ENCODE measurements at places on chromosomes 3 and 15. TPM values are rescaled to one million over a fixed set of nuclear protein-coding genes. Genes with fewer than 3 reads are reported as not detected.

LRRC2 gene
- total RNA-seq, result 0.10 TPM

POU1F1 gene
- not detected for total RNA-seq

- DNase-seq, result no peak
These were observed 53.7 kb upstream of the XCR1 start for GRCh38 chr3:46080969-46081345.

HDC gene
- not detected for total RNA-seq

AGBL1 gene
- not detected for total RNA-seq

DNA sequence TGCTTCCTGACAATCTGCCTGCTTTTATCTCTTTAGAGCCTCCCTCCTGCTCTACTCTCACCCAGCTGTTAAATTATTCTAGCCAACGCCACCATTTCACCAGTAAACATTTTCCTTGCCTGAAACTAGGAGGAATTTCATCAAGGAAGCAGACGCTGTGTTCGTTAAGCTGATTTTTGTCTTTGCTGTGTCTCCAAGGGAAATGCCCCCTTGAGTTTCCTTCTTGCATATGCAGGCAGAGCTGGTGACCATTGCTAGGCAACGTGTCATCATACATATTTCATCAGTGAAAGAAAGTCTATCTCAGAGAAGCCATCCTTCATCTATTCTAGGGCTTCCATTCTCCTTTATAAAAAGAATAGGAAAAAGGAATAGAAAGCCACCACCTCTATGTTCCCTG lies 87.0 kb upstream of the ST8SIA2 start:
- DNase-seq, result no peak

GRCh38 chr3:184725176-184725719 lies 13.4 kb upstream of the MAGEF1 start:
- DNase-seq, result no peak

DNA sequence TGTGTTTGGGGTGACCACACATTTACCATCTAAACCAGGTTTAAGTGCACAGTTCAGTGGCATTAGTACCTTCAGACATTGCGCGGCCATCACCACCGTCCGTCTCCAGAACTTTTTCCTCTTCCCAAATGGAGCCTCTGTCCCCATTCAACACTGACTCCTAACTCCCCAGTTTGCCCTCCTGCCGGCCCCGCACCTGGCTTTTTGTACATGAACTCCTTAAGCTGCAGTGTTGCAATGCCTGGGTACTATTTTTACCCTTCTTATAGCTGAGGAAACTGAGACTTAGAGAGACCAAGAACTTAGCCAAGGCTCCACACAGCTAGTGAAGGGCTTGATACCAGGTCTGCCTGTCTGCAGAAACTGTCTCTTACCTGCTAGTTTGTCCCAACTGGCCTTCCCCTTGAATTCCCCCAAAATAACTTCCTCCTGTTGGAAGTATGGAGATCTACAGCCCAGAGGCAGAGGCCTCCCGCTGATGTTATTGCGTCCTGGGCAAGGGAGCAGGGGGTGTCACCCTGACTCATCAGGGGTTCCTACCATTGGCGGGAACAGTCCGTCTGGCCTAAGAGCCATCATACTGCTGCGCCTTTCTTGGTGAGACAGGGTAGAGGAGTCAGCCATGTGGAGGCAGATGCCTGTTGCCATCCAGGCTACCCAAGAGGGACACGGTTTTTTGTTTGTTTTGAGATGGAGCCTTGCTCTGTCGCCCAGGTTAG lies 65.6 kb downstream of the GRIP2 start:
- DNase-seq, result no peak

SENP8 gene
- total RNA-seq, result 0.84 TPM

LIPC gene
- total RNA-seq, result not detected

GRCh38 chr3:69944931-69945493 lies 54.5 kb upstream of the SAMMSON start:
- DNase-seq, result no peak

DNA sequence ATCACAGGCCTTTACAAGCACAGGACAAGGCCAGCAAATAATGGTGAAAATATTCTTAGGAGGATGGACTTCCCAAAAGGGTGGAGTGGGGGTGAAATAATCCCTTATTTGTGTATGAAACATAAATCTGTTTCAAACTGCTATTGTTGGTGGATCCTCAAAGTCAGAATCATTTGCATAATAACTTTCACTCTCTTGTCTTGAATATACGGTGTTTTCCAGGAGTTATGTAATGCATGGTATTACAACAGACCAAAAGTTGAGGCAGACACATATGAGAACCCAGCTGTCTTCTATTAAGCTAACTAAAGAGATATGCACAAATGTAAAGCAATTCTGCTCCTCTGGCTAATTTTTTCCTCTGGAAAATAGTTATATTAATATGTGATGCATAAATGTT lies 57.7 kb downstream of the PRTG start:
- DNase-seq, result no peak

GRCh38 chr15:44177139-44177538 lies 17.9 kb downstream of the FRMD5 start:
- no peak for DNase-seq

- peak; percentile 86 for DNase-seq
These were observed 57.8 kb upstream of the RYK start for GRCh38 chr3:134308350-134308891.

DNA sequence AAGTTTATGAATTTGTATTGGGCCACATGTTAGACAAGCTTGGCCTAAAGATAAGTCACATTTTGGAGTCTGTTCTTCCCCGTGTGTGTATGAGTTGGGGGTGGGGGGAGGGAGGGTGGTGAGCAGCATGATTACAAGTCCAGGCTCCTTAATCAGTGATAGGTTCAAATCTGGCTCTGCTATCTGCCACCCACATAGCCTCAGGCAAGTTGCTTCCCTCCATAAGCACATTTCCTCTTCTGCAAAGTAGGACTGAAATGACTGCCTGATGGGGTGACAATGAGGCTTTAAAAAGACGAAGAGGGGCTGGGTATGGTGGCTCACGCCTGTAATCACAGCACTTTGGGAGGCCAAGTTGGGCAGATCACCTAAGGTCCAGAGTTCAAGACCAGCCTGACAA lies 1.1 kb upstream of the SPATA12 start:
- DNase-seq, result no peak

DNA sequence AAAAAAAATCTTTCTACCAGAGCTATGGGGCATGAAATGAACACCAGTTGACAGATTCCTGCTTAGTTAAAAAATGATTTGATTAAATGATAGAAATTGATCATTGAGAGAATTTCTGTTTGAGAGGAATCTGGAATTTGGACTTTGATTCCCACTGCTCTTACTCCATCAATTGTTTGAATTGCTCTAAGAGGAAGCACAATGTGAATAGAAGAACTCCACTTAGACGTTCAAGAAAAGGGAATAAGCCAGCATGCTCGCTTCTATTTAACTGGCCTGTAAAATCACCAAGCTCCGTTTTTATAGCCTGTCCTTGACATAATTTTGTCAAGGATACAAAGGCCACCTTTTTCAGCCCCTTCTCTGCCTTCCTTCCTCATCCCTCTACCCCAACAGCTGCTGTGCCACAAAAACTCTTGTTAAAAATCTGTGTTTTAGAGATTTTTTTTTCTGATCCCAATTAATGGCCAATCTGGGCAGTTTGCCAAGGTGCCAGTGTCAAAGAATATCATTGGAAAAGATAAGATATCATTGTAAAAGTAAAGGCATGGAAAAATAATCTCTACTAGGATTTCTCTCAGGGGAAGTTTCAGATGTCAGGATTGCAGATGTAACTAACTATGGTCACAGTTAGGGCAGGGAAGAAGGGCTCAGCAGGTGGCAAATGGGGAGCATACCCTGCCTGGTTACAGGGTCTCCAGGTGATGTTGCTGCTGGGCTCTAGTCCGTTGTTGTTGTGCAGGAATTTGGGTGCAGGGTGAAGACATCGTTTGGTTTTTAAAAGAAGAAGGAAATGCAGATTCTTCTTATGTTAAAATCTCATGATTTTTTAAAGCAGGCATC lies 301.8 kb upstream of the PDZRN3 start:
- DNase-seq, result no peak

NANOGP8 gene
- total RNA-seq, result not detected

DNA sequence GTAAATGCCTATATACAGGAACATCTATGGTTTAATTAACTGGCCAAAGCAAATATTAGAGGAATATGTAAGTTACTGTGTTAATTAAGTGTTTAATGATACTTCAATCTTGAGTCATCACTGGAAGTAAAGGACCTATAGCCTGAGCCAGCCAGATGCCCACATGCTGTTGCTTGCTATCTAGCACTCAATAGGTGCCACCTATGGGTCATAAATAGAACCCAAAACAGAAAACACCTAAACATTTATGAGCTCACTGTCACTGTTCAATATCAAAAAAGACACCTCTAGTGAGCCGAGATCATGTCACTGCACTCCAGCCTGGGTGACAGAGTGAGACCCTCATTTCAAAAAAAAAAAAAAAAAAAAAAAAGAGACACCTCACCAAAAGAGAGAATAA lies 48.4 kb upstream of the IP6K2 start:
- DNase-seq, result no peak

IGSF11 gene
- total RNA-seq, result not detected

GRCh38 chr15:76987896-76988860 lies 6.7 kb upstream of the PSTPIP1 start:
- DNase-seq, result no peak

- DNase-seq, result no peak
These were observed 127.7 kb downstream of the SV2B start for GRCh38 chr15:91227766-91228165.

DNA sequence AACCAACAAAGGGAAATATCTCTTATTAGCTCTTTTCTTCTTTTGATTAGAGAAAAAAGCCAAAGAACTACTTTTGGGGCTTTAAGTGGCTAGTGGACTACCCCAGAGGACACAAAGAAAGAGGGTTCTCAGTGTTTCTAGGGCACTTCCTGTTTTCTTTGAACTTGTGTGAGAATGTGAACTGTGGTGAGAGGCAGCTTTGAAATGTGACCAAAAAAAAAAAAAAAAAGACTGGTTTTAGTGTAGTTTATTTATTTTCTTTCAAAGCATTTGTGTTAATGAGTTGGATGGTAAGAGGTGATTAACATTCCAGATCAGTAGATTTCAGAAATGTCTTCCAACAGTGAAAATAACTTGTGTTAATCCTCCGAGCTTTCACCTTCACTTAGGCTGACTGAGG lies 32.4 kb downstream of the SELENOT start:
- DNase-seq, result no peak

C3orf85 gene
- total RNA-seq, result not detected

DNA sequence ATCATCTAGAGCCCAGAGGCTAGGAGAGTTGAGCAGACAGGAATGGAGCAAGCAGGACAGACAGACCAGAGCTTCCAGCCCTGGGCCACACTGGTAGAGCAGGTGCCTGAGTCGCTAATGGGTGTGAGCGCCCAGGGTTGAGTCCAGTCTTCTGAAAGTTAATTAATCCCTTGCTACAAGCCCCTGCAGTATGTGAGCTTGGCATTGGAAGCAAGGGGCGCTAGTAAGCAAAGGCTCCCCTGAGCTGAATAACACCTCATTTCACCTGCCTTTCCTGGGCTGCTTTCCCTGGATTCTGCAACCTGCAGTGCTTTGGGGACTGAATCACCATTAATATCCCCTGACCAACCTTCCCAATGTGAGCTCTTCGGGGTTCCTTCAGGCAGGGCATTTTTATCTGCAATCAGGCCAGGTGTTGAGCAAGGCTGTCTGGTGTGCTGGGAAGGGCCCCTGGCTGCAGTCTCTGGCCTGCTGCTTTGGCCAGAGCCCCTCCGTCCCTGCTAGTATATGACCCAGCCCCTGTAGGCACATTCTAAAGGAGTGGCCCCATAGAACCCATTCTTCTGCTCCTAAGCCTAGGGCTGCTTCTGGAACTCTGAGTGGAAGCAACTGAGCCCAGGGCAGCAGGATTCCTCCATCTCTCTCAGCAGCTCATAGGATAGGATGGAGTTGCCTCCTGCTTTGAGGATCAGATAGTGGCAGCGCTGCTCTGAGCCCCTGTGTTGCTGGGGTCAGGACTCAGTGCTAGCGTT lies 45.1 kb upstream of the EPHB1 start:
- DNase-seq, result no peak

CADM2 gene
- total RNA-seq, result not detected

DNA sequence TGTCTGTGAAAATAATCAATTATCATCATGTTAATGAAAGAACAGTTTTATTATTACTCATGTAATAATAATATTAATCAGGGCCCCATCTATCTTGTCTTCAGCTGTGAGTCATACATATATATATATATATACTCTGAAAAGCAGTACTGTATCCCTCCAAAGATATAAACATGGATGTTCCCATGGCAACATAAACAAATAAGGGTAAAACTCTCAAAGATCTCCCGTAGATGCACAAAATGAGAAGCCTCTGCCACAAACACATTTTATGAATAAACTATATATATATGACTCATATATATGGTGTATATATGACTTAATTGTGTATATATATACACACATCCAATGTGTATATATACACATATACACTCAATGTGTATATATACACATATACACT lies 163.8 kb upstream of the ARHGEF26 start:
- DNase-seq, result no peak

TM4SF1 gene
- total RNA-seq, result 408 TPM

DNA sequence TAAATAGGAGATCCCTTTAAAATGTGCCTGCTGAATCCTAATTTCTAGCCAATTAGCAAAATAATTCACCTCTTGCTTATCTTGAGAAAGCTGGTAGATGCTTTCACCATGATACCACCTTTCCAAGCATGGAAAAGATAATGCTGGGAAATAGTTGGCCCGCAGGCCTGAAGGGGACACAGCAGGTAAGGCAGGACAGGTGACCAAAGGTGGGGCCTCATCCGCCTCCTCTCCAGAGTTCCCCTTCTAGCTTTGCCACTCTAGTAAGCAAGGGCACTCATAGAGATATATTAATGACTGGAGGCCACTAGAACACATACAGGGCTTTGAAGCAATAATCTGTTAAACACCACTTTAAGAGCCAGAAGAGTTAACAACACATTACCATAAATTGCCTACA lies 45.5 kb downstream of the SATB1 start:
- no peak for DNase-seq

DNA sequence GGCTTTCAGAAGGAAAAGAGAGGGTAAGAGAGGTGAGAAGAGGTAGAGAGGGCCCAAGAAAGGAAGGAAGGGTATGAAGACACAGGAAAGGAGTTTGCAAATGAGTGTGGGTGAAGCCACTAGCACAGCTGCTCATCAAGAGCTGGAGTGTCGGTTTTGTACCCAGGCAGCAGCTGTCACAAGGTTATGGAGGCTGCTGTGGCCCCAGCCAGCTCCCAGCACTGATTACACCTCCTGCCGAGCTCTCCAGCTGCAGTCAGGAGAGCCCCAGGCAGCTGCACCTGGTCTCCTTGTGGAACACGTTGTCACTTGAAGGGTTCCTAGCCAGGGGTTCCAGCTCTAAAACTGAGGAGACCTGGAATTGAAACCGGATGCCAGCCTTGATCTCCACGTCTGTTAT lies 60.4 kb upstream of the CHD2 start:
- DNase-seq, result no peak

DNA sequence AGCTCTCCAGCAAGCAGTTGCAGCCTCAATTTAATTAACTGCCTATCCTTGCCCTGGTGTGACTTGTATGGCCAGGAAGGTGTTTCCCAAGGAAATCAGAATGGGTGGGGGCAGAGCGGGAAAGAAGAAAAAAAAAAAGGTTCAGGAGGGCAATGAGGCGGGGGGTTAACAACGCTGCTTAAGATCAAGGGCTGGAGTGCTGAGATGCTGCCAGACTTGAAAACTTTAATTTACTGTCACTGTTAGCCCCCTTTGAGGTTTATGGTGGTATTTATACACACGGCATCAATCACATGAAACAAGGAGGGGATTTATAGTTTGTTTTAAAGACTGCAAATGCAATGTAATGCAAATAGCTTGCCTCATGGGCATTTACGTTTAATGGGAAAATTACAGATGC lies 319.4 kb upstream of the NR2F2 start:
- DNase-seq, result no peak

GRCh38 chr3:122004107-122004506 lies 17.9 kb downstream of the ILDR1 start:
- no peak for DNase-seq

STRA6 gene
- 1.4 TPM for total RNA-seq
